Calu3 (cell line): ENCODE measurements at places on chromosomes 11 and 22.

DNA sequence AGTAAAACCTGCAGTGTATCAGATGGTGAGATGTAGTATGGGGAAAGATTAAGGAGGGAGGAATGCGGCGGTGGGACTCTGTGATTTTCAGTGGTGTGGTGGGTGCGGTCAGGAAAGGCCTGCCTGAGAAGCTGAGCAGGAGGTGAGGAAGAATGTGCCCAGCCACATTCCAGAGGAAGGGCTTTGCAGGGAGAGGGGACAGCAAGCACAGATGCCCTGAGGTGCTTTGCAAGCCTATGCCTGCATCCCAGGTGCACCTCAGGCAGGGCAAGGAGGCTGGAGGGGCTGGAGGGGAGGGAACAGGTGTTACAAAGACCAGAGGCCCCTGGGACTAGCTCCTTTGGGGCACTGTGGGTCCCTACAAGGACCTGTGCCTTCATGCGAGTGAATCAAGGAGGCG is 42.1 kb downstream of the MYO7A start:
- no peaks in the 10 kb centered on the region for H3K36me3 ChIP-seq
- no peak overlapping the region for H3K4me3 ChIP-seq
- peaks cover 17% of the 10 kb centered on the region for H3K27me3 ChIP-seq
- no peaks in the 10 kb centered on the region for H3K4me1 ChIP-seq
- DNase-seq, result no peak

DNA sequence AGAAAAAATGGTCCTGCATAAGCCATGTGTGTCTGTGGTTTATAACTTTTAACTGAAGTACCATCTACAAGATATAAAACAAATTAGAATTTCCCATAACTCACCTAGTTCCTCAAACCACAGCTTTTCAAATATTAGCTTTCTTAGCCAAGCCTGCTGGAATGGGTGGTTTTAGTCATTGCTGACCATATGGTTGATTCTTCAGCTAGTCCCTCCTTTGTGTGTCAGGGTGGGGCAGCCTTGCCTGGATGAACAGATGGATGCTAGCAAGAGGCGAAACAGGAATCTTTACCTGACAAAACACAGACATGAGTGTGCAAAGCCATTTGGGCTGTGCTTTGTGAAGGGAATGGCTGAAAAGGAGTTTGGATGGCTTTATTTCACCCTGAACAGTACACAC is 6.9 kb upstream of the B3GNT6 start:
- peaks cover 61% of the 10 kb centered on the region for H3K4me1 ChIP-seq
- no peak overlapping the region for H3K4me3 ChIP-seq
- no peaks in the 10 kb centered on the region for H3K27me3 ChIP-seq
- H3K27ac ChIP-seq, result peak overlapping the region; percentile 52

DNA sequence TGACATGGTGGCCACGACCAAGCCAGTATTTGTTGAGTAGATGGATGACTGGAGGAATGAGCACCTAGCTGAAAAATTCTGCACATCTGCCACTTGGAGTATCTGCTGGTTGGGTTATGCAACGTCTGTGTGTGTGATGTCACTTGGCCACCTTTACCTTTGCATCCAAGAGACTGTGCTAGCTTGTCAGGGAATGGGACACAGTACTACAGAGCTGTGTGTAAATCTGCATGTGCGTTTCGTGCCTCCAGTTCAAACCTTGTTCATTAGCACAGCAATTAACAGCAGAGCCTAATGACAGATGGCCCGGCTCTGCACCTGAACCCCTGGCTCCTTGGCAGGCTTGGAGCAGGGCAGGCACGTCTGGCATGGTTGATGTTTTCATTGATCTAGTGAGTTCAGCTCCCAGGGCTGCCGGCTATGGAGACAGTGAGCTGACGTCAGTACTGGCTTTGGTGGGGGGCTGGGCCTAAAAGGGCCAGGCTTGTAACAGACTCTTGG is 188.4 kb upstream of the NAV2 start:
- H3K36me3 ChIP-seq, result no peaks in the 10 kb centered on the region
- H3K27ac ChIP-seq, result no peak overlapping the region
- peak; percentile 15 for DNase-seq
- peaks cover 82% of the 10 kb centered on the region for H3K27me3 ChIP-seq

DNA sequence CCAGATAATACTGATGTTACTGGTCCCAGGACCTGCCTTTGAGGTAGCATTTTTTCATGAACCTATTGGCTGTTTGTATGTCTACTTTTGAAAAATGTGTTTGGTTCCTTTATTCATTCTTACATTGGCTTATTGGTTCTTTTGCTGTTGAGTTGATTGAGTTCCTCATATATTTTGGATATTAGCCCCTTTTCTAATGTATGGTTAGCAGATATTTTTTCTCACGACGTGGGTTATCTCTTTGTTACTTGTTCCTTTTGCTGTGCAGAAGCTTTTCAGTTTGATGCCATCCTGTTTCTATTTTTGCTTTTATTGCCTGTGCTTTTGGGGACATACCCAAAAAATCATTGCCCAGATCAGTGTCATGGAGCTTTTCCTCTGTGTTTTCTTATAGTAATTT is 9.8 kb upstream of the ZNF74 start:
- no peak overlapping the region for H3K4me3 ChIP-seq
- no peaks in the 10 kb centered on the region for H3K36me3 ChIP-seq
- H3K27me3 ChIP-seq, result peaks cover 72% of the 10 kb centered on the region

- no peaks in the 10 kb centered on the region for H3K36me3 ChIP-seq
- H3K27me3 ChIP-seq, result peaks cover 99% of the 10 kb centered on the region
- H3K4me1 ChIP-seq, result no peaks in the 10 kb centered on the region
- no peak for DNase-seq
- peak overlapping the region; percentile 48 for H3K4me3 ChIP-seq
Measured at GRCh38 chr11:44316659-44317240, 6.8 kb upstream of the ALX4 start.

GRCh38 chr11:111851636-111852035 is 19.7 kb downstream of the ALG9 start:
- no peak overlapping the region for H3K27ac ChIP-seq
- H3K4me3 ChIP-seq, result no peak overlapping the region
- no peaks in the 10 kb centered on the region for H3K4me1 ChIP-seq
- no peaks in the 10 kb centered on the region for H3K36me3 ChIP-seq
- H3K27me3 ChIP-seq, result no peaks in the 10 kb centered on the region
- DNase-seq, result no peak

- peaks cover 16% of the 10 kb centered on the region for H3K27me3 ChIP-seq
- DNase-seq, result no peak
- H3K27ac ChIP-seq, result no peak overlapping the region
- H3K4me1 ChIP-seq, result no peaks in the 10 kb centered on the region
Measured at GRCh38 chr11:95485115-95485900, 254.3 kb upstream of the SESN3 start.

- H3K27me3 ChIP-seq, result peaks cover 19% of the 10 kb centered on the region
- no peaks in the 10 kb centered on the region for H3K36me3 ChIP-seq
- no peaks in the 10 kb centered on the region for H3K4me1 ChIP-seq
- no peak for DNase-seq
- H3K27ac ChIP-seq, result no peak overlapping the region
Measured at GRCh38 chr11:130571947-130572584, 123.6 kb downstream of the ADAMTS15 start.

GRCh38 chr11:79052544-79052943 is 388.3 kb downstream of the TENM4 start:
- H3K27me3 ChIP-seq, result peaks cover 82% of the 10 kb centered on the region
- DNase-seq, result no peak
- no peaks in the 10 kb centered on the region for H3K4me1 ChIP-seq

- H3K27ac ChIP-seq, result no peak overlapping the region
- H3K36me3 ChIP-seq, result no peaks in the 10 kb centered on the region
Measured at GRCh38 chr11:104003491-104003890, 32.9 kb upstream of the DDI1 start.

DNA sequence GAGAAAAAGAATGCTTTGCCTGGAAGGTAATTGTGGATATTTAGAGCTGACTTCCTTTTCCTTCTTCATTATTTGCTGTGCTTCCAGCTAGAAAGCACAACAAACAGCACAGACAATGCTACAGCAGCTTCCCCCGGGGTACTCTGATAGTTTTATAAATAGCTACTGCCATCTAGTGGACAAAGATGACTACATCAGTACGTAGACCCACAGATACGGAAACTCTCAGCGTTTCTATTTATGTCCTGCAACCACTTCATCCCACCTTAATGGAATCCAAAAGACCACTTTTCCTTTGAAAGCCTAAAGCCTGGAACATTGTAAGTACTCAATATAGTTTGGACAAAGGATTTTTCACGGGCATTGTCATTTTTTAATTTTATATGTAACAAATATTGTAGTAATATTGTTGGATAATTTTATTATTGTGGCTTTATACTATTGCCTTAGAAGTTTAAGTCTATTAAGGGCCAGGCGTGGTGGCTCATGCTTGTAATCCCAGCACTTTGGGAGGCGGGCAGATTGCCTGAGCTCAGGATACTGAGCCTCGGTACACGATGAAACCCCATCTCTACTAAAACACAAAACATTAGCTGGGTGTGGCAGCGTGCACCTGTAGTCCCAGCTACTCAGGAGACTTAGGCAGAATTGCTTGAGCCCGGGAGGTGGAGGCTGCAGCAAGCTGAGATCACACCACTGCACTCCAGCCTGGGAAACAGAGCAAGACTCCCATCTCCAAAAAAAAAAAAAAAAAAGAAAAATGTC is 7.5 kb downstream of the HSPA8 start:
- H3K36me3 ChIP-seq, result peaks cover 63% of the 10 kb centered on the region
- no peak overlapping the region for H3K4me3 ChIP-seq
- H3K27ac ChIP-seq, result no peak overlapping the region
- no peak for DNase-seq
- H3K4me1 ChIP-seq, result peaks cover 14% of the 10 kb centered on the region

- H3K4me3 ChIP-seq, result no peak overlapping the region
- no peaks in the 10 kb centered on the region for H3K4me1 ChIP-seq
- no peak overlapping the region for H3K27ac ChIP-seq
- peaks cover 99% of the 10 kb centered on the region for H3K27me3 ChIP-seq
- no peak for DNase-seq
Measured at GRCh38 chr11:18907391-18907790, 31.8 kb downstream of the MRGPRX1 start.

- no peak for DNase-seq
- no peaks in the 10 kb centered on the region for H3K4me1 ChIP-seq
- no peaks in the 10 kb centered on the region for H3K27me3 ChIP-seq
- H3K36me3 ChIP-seq, result peaks cover 4% of the 10 kb centered on the region
Measured at GRCh38 chr11:119285431-119285830, 31.5 kb downstream of the MCAM start.

DNA sequence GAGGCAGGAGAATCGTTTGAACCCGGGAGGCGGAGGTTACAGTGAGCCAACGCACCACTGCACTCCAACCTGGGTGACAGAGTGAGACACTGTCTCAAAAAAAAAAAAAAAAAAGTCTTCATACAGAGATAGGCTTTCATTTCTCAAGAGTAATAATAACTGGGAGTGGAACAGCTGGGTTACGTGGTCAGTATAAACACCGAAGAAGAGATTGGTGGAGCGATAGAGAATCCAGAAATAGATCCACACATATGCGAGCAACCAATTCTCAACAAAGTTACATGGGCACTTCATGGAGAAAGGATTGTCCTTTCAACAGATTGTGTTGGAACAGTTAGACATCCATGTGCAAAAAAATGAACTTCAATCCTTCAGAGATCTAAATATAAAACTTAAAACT is 24.6 kb downstream of the ZBED4 start:
- H3K36me3 ChIP-seq, result peaks cover 45% of the 10 kb centered on the region
- no peak for DNase-seq

- no peaks in the 10 kb centered on the region for H3K27me3 ChIP-seq
- no peak overlapping the region for H3K27ac ChIP-seq
- DNase-seq, result no peak
- H3K4me3 ChIP-seq, result no peak overlapping the region
Measured at GRCh38 chr22:38106814-38107578, 3.5 kb downstream of the BAIAP2L2 start.

DNA sequence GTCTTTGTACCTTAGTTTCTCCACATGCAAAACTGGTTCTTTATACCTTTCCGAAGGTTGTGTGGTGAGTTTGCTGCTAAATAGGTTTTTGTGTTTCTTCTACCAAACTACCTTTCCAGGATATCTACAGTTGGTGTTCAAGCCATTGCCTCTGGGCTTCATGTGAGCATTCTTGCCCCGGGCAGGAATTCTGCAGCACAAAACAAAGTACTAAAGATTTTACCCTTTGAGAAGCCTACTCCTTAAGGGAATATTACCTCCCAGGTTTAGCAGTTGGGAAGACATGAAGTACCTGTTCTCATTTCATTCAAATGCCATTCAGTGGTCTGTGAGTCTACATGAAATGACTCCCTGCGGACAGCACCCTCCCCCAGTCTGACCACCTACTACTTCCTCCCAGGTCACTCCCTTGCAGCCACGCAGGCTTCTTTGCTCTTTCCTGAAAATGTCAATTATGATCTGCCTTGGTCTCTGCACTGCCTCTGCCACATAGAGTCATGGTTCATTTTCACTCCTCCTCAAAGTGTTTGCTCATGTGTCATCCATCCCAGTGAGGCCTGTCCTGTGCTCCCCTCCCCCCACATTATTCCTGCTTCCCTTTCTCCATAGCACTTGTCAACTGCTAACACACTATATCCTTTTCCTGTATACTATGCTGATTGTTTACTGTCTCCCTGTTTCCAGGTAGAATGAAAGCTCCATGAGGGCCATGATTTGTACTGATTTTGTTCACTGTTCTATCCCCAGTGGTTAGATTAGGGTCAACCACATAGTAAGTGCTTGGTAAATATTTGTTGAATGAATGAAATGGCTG is 36.9 kb downstream of the PACS1 start:
- H3K4me3 ChIP-seq, result no peak overlapping the region
- H3K27me3 ChIP-seq, result no peaks in the 10 kb centered on the region
- H3K4me1 ChIP-seq, result peaks cover 30% of the 10 kb centered on the region
- H3K27ac ChIP-seq, result no peak overlapping the region

DNA sequence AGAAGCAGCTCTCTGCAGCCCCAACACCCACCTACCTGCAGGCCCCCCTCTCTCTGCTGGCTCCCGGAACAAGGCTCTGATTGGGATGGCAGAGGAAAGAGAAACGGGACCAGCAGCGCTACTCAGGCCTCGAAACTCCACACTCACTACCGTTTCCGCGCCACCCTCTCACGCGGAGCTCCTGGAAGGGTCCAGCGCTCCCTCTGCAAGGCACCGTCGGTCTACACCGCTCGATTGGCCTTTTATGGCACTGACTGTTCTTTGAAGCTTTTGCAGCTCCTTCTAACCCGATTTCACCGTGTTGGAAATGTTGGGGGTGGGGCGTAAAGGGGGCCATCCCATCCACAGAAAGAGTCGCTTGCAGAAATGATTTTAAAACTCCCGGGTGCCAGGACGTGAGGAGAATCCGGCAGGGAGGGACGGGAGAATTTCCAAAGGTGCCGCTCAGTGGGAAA is 323 bp upstream of the PANX1 start:
- peak overlapping the region; percentile 86 for H3K27ac ChIP-seq
- no peaks in the 10 kb centered on the region for H3K27me3 ChIP-seq

DNA sequence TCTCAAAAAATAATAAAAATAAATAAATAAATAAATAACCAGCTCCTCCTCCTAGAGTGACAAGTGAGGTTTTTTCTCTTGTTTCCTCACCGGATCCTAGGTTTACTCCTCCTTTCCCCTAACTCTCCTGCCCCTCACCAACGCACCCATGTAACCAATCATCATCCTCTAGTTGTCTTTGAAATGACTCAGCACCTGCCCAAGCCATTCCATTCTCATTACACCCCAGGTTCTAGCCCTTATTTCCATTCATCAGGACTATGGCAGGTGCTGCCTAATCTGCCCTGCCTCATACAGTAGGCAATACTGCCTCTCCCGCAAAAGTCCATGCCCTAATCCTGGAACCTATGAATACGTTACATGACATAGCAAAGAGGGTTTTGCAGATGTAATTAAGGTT is 60.4 kb downstream of the BUD13 start:
- H3K27me3 ChIP-seq, result peaks cover 34% of the 10 kb centered on the region
- no peaks in the 10 kb centered on the region for H3K4me1 ChIP-seq
- H3K27ac ChIP-seq, result no peak overlapping the region
